ENCODE measurements at places on chromosomes 4 and X.

- DNase-seq, result no peak
These were observed 1470.6 kb upstream of the PABPC4L start for GRCh38 chr4:135672202-135672601.

DNA sequence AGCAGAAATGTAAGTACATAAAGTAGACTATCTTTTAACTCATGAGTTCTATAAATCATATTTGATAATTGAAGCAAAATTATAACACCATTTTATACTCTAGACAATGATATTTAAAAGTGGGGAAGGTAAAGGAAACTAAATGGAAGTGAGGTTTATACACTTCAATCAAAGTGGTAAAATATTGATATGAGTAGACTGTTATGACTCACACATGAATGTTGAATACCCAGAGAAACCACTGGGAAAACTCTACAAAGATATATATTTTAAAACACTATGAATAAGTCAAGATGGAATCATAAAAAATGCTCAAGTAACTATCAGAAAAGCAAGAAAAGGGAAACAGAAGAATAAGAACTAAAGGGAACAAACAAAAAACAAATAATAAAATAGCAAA, 8.4 kb downstream of the VSIG1 start:
- no peak for DNase-seq

- no peak for DNase-seq
These were observed 121.9 kb downstream of the PALLD start for GRCh38 chr4:168618577-168619265.

DNA sequence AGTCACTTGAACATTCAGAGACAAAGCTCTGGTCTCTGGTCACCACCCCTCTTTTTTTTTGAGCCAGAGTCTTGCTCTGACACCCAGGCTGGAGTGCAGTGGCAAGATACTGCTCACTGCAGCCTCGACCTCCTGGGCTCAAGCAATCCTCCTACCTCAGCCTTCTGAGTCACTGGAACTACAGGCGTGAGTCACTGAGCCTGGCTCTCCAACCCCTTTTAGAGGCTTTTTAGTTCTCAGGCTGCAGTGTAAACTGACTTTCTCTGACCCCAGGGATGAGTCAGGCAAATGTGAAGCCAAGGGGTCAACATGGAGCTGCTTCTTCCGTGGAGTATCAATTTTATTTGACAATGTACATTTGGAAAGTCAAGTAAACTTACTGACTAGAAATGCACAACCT, 229.2 kb downstream of the PTTG2 start:
- no peak for DNase-seq

- no peak for DNase-seq
These were observed 290.7 kb upstream of the FAM241A start for GRCh38 chr4:111854494-111855087.

DNA sequence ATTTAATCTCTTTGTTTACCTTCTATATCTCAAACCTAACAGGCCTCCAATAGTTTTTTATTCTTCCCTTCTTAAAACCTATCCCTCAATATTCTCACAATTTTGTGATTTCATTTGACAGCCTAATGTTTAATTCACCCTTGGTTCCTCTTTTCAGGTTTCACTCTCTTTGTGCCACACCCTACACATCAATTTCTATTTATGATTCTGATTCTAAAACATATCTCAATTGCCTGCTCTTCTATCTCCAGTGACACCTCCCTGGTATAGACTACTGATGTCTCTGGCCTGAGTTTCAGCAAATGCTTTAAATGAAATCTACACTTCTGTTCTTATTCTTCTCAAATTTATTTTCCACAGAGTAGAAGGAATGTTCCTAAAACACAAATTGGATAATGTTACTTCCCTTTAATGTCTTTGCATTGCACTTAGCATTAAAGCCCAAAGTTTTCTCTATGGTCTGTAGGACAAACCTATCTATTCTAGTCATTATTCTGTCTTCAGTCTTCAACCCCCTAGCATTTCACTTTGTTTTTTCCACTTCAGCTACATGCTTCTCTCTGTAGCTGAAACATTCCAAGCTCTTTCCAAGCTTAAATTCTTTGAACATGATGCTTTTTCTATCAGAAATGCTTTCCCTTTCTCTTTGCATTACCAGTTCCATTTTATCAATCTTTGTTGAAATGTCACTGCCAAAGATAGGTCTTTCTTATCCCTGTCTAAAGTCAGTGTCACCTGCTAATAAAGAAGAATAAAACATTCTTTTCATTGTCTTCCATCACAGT, 622.0 kb downstream of the CENPC start:
- no peak for DNase-seq

DNA sequence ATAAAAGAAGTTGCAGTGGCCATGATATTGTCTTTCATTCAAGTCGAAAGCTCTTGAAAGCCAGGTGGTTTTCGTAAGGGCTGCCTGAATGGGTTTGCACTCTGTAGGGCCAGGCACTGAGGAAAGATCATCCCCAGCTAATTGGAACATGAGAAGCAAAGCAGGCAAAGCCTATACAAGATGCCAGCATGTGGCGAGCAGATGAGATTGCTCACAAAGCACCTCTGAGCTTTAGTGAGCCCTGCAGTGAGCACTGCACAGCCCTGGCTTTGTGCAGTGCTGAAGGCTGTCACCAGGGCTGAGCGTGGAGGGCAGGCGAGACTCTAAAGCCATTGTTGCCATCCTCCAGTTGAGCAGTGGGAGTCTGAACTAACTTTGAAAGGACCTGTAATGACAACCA, 53.8 kb downstream of the HADH start:
- no peak for DNase-seq

DNA sequence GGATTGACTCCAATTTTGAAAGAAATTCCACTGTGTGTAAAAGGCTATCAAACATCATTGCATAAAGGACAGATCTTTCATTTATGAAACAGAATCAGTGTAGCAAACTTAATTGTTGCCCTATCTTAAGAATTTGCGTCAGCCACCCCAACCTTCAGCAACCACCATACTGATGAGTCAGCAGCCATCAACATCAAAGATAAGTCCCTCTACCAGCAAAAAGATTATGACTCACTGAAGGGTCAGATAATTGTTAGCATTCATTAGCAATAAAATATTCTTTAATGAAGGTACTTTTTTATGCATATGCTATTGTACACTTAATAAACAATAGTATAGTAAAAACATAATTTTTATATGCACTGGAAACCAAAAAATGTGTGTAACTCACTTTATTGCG, 15.8 kb upstream of the GRSF1 start:
- DNase-seq, result no peak

DNA sequence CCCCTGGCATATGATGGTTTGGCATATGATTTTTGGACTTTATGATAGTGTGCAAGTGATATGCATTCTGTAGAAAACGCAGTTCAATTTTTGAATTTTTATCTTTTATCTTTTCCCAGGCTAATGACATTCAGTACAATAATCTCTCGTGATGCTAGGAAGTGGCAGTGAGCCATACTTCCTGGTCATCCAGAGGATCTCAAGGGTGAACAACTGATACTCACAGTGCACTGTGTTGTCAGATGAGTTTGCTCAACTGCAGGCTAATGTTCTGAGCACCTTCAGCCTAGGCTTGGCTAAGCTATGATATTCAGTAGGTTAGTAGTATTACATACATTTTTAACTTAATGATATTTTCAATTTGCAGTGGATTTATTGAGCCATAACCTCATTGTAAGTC, 405.3 kb downstream of the PCDH7 start:
- no peak for DNase-seq

DNA sequence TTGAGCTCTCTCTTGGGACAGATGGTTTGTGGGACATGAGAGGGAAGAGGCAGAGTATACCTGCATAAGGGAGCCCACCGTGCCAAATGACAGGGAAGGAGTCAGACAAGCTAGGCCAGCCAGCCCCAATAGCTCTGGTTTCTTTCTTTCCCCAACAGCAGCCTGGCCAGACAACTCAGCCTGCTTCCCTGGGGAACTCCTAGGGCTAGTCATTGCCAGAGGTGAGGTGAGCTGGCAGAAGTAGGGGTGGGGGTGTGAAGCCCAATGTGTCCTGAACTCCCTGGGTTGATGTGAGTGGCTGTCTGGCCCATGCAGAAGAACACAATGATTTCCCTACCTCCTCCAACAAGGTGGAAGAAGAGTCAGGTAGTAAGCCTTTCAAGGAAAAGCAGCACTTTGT, 135.5 kb downstream of the AMMECR1 start:
- DNase-seq, result no peak

- no peak for DNase-seq
These were observed 1.1 kb downstream of the ZFP42 start for GRCh38 chr4:187996502-187997177.

- DNase-seq, result no peak
These were observed 3.8 kb downstream of the PLAC1 start for GRCh38 chrX:134654398-134655012.

- no peak for DNase-seq
These were observed 53.4 kb downstream of the ZNF518B start for GRCh38 chr4:10403633-10404445.

DNA sequence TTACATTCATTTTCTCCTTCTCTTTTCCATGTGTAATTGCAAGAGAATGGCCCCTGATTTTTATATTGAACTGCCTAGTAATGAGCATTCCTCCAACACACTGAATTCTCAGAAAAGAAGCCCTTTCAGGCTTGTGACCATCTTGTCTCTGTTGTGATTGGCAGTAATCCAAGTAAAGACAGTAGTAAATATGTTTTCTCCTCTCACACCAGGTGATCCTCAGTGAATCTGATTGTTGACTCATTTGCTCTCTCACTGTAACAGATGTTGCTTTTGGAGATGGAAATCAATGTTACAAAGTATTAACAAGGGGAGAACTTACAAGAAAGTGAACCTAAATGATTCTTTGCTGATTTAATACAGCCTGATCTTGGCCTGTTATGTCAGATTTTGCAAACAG, 271.0 kb downstream of the AFF2 start:
- no peak for DNase-seq

GRCh38 chr4:83109480-83110222, 4.9 kb downstream of the PLAC8 start:
- DNase-seq, result no peak

DNA sequence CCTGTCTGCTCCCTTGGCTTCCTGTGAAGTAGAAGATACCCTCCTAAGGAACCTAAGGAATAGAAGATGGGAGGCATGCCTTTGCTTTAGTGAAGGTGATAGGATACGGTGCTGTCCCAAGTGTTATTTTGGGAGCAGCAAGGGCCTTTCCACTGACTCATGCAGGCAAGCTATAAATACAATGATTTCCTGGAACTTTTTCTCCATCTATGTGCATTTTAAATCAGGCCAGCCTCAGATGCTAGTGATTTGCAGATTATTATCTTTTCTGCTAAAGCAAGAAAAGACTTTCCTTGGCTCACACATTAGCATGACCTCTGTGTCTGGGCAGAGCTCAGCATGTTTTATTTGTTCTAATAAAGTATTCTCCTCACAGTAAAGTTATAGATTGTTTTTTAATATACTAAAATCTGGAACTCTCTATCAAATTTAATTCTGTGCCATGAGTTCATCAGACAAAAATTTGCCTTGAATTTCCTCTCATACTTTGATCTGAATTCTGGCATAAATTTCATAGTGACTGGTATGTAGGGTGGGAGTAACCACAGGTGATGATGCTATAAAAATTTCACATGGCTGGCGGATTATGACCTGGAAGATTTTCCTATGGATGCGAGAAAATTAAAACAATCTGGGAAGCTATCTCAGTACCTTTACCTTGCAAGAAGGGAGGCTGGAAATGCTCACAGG, 131.7 kb downstream of the REPS2 start:
- DNase-seq, result no peak

GRCh38 chr4:57064811-57065711, 45.1 kb downstream of the IGFBP7 start:
- no peak for DNase-seq

DNA sequence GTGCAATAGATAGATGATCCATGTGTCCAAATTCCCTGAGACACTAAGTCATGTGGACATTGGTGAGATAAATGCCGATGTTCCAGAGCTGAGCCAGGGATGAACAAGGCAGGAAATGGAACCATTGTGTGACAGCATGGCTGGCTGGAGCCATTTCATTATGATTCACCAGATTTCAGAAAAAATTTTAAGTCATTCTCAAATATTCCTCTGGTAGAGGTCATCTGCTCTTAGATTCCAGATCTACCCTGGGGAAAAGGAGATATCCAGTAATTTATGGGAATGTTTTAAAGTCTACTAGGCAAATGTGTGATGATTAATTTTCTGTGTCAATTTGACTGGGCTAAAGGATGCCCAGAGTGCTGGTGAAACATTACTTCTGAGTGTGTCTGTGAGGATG, 287.3 kb downstream of the STK32B start:
- no peak for DNase-seq

GRCh38 chrX:102155806-102156179, at the start of gene BEX5:
TSS of gene BEX5 (minus strand) at chrX:102155977. CDS start at chrX:102154265, 1,712 bp downstream.
- peak; percentile 50 for DNase-seq

DNA sequence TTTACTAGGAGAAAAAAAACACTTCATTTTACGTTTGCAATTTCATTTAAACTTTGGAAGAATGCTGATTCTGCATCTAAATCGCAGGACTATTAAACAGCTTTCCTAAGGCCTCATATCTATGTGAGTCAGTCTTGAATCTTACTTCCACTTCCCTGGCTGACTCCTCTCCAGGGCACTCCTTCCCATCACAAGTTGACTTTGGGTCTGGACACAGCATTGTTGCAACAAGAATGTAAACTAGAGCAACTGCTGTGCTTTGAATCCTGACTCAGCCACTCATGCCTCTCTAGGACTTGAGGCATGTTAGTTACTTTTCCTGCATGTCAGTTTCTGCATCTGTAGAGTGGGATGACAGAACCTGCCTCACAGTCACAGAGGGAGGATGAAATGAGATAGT, 413.8 kb downstream of the FAT4 start:
- no peak for DNase-seq

GRCh38 chr4:100076753-100077152, 113.5 kb downstream of the DDIT4L start:
- no peak for DNase-seq

- no peak for DNase-seq
These were observed 47.1 kb downstream of the FHDC1 start for GRCh38 chr4:152983221-152983620.

DNA sequence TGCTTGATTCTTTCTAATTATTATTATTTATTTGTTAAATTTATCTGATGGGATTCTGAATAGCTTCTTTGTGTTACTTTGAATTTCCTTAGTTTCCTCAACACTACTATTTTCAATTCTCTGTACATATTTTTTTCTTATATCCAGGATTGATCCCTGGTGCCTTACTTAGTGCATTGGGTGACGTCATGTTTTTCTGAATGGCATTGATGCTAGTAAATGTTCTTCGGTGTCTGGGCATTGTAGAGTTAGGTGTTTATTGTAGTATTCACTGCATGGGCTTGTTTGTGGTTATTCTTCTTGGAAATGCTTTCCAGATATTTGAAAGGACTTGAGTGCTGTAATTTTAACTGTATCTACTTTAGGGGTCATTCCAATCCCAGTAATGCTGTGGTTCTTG, 938.1 kb downstream of the FAM133A start:
- DNase-seq, result no peak

Data from iPS DF 6.9 (cell line).